ENCODE measurements at places on chromosomes 11 and 22. TPM values are rescaled to one million over a fixed set of nuclear protein-coding genes. Genes with fewer than 3 reads are reported as not detected.

The MAJIN gene
- total RNA-seq = not detected

- no peak for DNase-seq
These were observed 4.7 kb upstream of the MRPL17 start for GRCh38 chr11:6687876-6688275.

The GGTLC3 gene
- total RNA-seq = not detected

DNA sequence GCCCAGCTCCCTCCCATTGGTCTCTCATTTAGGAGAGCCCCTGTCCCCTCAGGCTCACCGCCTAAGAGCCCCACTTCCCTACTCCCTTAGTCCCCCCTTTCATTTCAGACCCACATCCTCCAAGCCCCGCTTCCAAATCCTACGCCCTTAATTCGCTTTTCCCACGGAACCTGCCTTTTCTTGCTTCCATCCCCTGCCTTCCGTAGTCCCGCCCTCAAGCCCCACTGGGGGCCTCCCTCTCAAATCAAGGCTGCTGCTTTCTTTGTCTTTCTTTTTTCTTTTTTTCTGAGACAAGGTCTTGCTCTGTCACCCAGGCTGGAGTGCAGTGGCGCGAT is 396 bp downstream of the CCDC157 start:
- no peak for DNase-seq

The GVQW3 gene
- 3.2 TPM for total RNA-seq

- DNase-seq = no peak
These were observed 73.9 kb downstream of the PARVA start for GRCh38 chr11:12451179-12451814.

Measured in uterus (tissue), 4 donors.